Natural killer cell treated with Interleukin-12 subunit alpha and Interleukin-12 subunit beta and Interleukin-15 and Interleukin-18, amount 100 ng/mL, for 72 hours (primary cell): ENCODE measurements at places on chromosomes 2 and 18.

DNA sequence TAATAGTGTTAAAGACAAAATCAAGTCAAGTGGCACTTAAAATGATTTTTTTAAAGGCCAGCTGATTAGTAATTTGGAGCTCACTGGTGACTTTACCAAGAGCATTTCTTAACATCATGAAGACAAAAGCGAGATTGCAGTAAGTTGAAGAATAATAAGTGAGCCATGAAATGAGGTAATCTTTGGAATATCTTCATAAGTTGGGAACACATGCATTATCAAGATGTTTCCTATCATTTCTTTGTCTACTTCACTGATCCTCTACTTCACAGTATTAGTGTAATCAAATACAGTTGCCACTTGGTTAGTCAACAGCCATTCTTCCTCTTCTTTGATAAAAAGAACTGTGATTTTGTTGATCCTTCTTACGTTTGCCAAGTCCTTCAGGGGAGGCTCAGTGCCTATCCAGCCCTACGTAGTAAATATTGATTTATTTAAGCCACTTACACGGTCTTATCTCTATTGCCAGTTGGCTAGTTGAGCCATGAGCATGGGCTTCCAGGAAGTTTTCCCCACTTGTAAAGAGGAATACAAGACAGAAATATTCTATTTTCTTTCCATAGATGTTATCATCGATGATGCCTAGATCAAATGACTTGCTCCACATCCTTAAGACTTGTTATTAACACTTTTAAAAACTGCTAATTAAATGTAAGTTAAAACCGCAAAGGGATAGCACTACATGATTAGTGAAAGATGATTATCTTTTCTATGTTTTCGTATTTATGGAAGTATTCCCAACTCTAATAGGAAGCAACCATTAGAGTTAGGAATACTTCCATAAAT lies 46.1 kb downstream of the YES1 start:
- DNase-seq: no peak

DNA sequence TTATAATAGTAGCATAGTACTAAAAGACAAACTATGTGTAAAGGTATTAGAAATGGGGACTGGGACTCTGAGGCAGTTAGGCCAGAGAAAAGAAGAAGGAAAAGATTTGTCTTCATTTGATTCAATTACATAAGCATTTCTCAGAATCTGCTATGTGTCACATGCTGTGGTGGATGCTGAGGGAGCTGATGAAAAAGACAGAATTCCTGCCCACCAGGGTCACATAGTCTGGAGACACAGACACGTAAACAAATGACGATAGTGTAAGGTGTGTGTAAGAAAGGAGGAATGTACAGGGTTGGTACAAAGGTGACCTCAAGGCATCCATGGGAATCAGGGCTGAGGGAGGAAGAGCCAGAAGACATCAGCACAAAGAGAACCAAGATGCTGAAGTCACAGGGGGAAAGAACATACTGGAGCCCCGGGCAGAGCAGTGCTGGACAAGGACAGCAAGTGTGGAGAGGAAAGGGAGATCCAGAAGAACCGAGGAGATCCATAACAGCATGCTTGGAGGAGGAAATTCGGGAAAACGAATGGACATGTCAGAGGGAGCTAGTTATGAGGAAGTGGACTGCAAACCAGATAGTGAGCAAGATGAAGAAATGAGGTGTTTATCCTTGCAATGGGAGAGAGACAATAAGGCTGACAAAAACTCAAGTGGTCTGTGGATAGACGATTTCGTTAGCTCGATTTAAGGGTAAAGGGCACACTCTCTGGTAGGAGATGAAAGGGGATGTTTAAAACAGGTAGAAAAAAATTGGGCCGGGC lies 1.2 kb upstream of the MAPRE3 start:
- no peak for DNase-seq

DNA sequence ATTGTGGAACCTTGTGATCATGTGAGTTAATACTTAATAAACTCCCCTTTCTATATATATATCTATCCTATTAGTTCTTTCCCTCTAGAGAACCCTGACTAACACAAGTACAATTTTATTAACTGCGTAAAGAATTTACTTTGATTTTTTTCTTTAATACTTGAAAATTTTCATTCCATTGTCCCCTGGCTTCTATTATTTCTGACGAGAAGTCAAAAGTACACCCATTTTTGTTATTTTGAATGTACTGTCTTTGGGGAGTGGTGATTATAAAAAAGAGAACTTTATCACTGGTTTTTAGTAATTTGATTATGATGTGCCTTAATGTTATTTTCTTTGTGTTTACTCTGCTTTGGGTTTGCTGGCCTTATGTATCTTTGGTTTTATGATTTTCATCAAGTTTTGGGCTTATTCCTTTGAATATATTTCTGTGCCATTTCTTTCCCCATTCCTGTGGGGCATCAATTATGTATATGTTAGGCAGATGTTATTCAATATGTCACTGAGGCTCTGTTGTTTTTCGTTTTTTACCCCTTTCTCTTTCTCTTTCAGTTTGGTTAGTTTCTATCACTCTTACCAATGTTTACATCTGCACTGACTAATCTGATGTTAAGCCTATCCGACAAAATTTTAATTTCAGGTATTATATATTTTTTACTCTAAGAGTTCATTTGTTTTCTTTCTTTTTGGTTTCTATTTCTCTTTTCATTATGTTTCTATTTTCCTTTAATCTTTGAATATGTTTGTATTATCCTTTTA lies 271.4 kb downstream of the CAMKMT start:
- DNase-seq: no peak

DNA sequence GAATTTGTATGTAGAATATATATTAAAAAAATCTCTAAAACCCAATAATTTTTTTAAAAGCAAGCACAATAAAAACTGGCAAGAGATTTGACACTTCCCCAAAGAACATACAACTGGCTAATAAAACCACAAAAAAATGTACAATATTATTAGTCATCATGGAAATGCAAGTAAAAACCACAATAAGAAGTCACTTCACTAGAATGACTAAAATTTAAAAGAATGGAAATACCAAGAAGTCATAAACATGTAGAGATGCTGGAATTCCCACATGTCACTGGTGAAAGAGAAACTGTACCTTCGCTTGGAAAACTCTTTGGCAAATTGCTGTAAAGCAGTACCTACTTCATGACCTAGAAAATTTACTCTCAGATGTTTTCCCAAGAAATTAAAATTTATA lies 43.4 kb upstream of the KYNU start:
- no peak for DNase-seq

- DNase-seq: no peak
Observed at GRCh38 chr2:84940088-84940470, 30.9 kb upstream of the KCMF1 start.
